ENCODE measurements at places on chromosomes 2 and 18. TPM values are rescaled to one million over a fixed set of nuclear protein-coding genes. Genes with fewer than 3 reads are reported as not detected.

FHOD3 gene
- 23.5 TPM for total RNA-seq

CMPK2 gene
- total RNA-seq: 6.0 TPM

TMEM200C gene
- not detected for total RNA-seq

CCDC178 gene
- total RNA-seq: not detected

CRYBA2 gene
- not detected for total RNA-seq

SPEG gene
- 55.8 TPM for total RNA-seq

TNFRSF11A gene
- total RNA-seq: 0.12 TPM

IL1A gene
- total RNA-seq: not detected

DCDC2C gene
- total RNA-seq: not detected

CDH19 gene
- total RNA-seq: not detected

GPR39 gene
- 15.3 TPM for total RNA-seq

COQ10B gene
- 57.4 TPM for total RNA-seq

SCTR gene
- total RNA-seq: not detected

HJURP gene
- 2.6 TPM for total RNA-seq

GATA6 gene
- total RNA-seq: 0.12 TPM

CDCA7 gene
- 2.9 TPM for total RNA-seq

TEX44 gene
- total RNA-seq: not detected

PDE1A gene
- total RNA-seq: 3.2 TPM

ALPG gene
- not detected for total RNA-seq

GPR155 gene
- 3.6 TPM for total RNA-seq

FSIP2 gene
- total RNA-seq: 0.65 TPM

MOGAT1 gene
- not detected for total RNA-seq

ASB1 gene
- total RNA-seq: 20.3 TPM

CLEC4F gene
- total RNA-seq: not detected

UGT1A9 gene
- not detected for total RNA-seq

CGREF1 gene
- total RNA-seq: 1.5 TPM

TRAK2 gene
- total RNA-seq: 97.0 TPM

Measured in hair follicle dermal papilla cell (primary cell).